ENCODE measurements at places on chromosomes 6 and 20.

DNA sequence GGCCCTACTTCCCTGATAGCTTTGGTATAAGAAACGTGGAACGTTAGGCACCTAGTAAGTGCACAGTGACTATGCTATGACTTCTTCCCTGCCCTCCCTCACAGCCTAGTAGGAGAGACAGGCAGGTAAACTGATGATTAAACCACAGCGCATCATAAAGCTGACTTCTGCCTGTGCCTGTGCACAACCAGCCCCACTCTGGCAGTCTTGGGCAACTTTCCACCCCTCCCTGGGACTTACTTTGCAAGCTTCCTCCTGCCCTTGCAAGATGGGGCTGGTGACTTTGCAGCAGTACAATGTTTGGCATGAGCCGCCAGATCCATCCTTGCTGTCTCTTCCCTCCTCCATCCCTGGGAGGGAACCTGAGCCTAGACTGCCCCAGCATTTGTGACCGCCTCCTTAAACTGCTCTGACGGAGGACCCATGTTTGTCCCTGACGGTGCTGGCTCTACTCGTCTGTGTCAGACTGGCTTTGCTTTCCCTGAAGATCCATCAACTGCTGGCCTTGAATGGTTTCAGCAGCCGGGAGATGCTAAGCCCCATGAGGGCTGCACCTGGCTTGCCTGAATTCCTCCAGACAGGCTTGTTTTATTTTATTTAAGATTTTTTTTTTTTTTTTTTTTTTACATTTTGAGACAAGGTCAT lies 36.1 kb downstream of the EFCAB8 start:
- no peak for DNase-seq

DNA sequence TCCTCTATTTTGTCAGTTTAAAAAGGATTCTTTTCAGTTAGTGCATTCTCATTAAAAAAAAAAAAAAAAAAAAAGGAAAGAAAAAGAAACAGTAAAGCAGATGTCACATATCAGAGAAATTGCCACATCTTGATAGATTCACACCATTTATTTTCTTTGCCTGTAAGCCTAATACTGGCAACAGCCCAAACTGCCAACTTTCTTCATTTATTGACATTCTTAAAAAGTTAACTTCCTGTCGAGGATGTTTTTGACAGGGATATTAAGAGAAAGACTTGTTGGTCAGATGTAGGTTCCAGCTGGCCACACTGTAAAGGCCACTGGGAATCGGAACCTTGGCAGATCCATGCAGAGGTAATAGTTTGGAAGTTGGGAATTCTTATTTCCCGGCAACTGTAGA lies 332.6 kb downstream of the NRN1 start:
- no peak for DNase-seq

DNA sequence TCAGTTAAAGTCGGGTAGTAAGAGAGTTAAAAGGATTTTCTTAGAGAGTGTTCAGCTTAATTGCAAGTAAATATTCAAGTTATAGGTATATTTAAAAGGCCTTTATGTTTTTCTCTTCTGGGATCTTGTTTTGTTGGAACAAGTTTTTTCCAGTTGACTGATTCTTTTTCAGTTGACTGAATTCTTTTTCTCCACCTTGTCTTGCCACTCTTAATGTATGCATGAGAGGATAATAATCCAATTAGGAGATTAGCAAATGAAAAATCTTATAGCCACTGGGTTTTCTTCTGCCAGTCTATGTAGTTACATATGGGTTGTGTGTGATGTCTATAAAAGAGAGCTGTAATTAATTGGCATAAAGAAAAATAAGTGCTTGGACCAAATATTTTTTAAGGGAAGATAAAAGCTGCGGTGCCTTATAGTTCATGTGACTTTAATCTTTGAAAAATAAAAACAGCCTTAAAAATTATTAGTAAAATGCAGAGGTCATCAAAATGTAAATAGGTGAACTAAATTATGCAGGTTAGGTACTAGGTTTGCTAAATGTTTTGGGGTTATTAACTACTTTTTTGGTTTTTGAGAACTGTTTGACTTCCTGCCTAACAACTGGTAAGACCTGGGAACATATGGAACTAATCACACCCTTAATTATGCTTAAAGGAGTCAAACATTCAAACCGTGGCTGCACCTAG lies 367.2 kb downstream of the HTR1B start:
- DNase-seq, result no peak

DNA sequence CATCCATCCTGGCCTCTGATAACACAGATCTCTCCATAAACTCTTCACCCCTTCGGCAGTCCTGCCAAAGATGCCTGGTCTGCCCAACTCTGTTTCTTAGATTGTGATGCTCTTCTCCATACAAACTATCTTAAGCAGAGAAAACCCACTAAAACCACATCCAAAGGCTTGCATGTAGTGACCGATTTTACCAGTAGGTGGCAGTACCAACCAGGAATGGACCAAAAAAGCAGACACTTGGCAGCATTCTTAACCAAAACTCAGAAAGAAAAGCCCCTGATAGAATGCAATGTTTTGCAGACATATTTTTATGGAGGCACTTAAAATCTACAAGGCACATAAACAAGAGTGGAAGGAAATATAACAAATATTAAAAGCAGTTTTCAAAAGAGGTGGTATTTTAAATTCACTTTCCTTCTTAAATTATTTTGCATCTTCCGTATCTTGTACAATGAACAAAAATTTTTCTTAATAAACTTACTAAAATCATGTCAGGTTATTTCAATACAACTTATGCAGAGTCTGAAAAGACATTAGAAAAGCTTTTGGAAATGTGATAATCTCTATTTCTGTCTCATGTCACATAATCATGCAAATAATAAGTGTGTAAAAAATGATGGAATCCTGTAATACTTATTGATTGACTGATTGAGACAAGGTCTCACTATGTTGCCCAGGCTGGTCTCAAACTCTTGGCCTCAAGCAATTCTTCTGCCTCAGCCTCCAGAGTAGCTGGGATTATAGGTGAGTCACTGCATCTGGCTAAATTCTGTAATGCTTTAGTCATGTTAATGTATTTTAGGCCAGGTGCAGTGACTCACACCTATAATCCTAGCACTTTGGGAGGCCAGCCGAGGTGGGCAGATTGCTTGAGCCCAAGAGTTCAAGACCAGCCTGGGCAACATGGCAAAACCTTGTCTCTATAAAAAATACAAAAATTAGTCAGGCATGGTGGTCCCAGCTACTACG lies 29.4 kb downstream of the LRP11 start:
- peak; percentile 64 for DNase-seq

DNA sequence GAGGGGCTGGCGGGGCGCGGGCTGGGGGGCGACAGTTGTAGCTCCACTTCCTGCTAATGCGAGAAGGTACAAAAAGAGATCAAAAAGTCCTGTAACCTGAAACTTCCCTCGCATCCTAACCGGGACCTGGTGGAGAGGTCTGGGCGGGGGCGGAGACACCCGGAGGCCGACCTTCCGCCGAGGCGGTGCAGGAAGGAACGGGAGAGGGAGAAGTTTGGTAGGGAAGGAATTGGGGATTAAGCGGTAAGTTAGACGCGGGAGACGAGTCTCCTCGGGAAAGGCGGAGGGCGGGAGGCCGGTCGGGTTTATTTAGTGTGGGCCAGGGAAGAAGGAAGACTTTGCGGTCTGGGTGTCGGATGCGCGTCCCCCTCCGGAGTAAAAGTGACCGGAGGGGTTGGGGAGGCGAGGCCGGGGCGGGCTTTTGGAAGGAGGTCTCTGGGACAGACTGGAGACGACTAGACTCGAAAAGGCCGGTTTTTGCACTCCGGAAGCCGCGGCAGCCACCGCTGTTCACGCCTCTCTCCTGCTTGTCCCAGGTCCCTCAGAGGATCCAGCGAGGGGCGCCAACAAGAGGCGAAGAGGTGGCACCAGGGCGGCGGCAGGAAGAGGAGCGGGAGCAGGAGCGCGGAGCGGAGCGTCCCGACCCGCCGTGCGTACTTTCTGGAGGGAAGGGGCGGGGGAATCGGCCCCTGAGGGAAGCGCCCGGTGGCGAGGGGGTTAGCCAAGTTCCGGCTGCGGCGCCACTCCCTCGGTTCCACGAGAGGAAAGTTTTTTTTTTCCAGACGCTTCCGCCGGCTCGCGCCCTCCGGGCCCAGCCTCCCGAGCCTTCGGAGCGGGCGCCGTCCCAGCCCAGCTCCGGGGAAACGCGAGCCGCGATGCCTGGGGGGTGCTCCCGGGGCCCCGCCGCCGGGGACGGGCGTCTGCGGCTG lies 734 bp downstream of the TPBG start:
- peak; percentile 63 for DNase-seq

DNA sequence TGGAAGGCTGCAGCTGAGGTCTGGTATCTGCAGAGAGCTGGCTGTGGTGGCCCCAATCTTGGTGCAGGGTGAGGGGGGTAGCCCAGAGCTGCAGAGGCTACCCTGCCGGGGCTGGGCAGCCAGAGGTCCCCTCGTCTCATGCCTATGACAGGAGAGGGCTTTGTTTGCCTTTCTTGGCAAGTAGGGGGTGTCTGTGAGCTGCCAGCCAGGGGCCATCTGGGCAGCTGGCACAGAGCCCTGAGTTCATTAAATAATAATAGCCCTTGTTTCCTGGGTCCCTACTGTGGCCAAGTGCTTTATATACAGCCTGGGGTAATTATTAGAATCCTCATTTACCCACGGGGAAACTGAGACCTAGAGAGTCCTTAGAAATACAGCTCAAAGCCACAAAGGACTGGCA lies 66.6 kb downstream of the EZR start:
- DNase-seq, result no peak

GRCh38 chr6:166633732-166634535 lies 6.9 kb upstream of the RPS6KA2 start:
- no peak for DNase-seq

- DNase-seq, result no peak
Measured at GRCh38 chr6:18883851-18884250, 496.7 kb downstream of the RNF144B start.

DNA sequence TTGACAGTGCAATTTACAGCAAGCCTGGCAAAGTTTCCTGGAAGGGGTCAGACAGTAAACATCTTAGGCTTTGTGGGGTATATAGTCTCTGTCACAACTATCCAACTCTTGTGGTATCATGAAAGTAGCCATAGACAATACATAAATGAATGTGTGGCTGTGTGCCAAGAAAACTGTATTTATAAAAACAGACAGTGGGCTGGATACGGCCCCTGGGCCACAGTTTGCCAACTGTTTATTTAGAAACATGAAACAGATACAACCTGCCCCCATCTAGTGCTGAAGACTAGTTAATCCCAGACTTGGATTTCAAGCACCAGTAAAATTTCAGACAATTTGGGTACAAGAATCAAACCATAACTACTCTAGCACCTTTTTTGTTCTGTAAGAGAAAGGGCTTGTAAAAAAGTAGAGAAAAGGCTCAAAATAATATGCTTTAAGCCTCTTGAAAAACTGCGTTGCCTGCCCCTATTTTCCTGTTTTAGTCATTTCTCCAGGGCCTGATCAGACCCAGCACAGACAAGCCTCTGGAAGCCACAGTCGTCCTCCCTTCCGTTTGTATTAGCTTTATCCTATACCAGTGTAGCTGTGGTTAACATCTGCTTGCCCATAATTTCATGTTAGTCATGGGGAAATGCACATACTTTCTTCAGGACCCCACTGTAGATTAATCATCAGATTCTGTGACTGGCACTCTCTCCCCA lies 30.8 kb downstream of the JAG1 start:
- peak; percentile 86 for DNase-seq

DNA sequence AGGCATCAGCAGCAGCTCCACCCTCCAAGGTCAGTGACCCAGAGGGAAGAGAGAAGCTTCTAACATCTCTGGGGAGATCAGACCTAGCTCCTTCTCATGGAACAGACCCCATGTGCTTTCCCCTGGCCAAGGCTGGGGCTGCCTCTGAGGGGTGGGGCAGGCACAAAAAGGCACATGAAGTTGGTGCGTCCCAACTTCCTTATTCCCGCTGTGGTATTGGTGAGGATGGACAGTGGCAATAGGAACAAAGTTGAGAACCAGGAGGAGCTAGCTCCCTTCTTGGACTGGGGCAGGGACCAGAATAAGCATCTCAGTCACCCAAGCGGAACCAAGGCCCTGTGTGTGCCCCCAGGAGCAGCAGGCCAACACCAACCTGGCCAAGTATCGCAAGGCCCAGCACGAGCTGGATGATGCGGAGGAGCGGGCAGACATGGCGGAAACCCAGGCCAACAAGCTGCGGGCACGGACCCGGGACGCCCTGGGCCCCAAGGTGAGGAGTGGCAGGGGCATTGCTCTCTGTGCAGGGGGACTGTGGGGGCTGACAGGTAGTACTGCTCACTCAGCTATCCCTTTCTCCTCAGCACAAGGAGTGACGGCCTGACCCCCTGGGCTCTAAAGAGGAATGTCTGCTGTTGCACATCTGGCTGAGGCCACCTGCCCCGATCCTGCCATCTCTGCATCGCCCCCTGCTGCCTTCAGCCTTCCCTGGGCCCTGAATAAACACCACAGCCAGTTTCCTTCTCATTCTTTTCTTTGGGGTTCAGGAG lies 46.1 kb downstream of the MYH7B start:
- DNase-seq, result no peak

DNA sequence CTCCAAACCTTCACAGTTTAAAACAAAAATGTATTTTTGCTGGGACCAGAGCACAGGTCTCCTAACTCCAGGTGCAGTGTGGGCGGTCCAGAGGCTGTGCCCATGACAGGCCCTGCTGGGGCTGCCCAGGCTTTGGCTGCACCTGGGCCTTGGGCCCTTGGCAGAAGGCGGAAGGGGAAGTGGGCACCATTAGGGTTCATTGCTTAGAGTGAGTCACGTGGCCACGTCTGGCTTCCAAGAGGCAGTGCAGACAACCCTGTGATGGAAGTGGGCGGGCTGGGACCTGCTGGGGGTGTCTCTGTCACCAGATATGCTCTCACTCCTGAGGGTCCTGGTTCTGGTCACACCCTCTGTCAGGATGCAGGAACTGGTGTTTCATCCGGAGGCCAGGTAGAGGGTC lies 302.2 kb downstream of the QKI start:
- no peak for DNase-seq

DNA sequence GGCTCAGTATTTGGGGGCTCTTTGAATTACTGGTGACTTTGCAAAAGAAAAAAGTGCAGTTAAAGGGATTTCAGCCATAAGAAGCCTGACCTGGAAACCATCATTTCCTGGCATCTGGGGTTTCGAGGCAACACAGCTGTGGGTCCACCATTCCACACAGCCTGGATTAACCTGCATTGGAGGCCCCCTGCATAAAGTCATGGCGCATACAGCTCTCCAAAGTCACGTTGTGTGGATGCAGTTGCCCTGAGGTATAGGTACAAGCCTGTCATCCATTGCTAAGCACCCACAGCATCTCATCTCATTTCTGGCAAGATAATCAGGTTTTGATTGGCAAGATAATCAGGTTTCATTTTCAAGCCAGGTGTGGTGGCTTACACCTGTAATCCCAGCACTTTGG lies 54.5 kb upstream of the TAGAP start:
- no peak for DNase-seq

GRCh38 chr6:33197431-33198048 lies 2.9 kb downstream of the RXRB start:
- peak; percentile 92 for DNase-seq
